RCC 7860 (cell line): ENCODE measurements at places on chromosomes 3 and 15.

- no peak for DNase-seq
Observed at GRCh38 chr15:77111789-77112188, 40.9 kb upstream of the TSPAN3 start.

DNA sequence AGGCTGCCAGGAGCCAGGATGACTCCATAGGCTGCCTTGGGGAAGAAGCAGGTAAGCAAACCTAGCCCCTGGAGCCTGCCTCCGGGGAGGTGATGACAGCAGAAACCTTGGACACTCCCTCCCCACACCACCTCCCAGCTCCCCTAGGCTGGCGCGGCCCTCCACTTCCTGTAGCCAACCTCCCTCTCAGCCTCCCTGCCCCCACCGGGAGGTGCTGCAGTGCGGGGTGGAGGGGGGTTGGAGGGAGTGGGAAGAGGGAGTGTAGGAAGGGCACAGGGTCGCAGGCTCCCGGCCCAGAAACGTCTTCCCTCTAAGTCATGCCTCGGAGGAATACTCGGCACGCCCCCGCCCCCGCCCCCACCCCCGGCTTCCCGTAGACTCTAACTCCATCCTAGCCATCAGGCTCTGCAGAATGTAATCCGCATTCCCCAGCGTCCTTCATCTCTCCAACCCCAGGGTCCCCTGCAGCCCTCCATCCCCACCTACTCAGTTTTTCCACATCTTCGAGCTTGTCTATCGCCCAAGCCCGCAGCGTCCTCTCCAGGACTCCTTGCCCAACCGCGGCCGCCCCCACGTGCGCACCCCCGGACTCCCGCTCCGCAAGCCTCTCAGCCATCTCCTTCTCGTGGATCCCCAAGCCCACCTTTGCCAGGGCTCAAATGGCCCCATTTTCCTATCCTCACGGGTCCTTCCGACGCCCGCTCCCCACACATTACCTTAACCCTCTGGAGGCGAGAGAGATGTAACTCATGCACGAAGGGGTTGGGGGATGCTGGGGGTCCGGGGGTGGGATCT, 528 bp downstream of the LPCAT4 start:
- peak; percentile 40 for DNase-seq

GRCh38 chr3:181719991-181720680, 8.4 kb downstream of the SOX2 start:
- DNase-seq = no peak

DNA sequence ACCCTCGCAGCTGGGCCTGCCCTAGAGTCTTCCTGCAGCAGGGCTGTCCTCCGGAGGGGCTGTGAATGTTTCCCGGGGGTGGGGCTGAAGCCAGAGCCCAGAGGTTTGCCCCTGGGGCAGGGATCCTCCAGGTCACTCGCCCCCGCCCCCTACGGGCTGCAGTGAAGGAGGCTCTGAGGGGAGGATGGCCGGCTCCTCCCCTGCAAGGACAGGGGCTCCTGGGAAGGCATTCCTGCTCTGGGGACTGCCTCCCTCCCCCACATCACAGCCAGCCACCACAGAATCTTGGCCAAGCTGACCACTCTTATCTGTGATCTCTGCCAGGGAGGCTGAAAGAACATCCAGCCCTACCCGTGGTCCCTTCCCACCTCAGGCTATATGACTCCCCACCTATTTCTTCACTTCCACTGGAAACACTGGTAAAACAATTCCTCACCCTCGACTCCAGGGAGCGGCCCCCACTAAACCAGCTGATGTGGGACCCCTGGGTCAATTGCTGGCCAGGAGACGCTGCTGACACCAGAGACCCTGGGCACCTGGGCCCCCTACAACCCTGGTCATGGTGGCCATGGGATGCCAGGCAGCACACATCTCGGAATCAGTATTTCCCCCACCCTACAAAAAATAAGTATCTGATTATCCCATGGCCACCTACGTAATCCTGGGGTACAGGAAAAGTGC, 66.0 kb downstream of the HMCES start:
- no peak for DNase-seq

- DNase-seq = no peak
Observed at GRCh38 chr3:115698851-115699591, 75.7 kb downstream of the GAP43 start.

DNA sequence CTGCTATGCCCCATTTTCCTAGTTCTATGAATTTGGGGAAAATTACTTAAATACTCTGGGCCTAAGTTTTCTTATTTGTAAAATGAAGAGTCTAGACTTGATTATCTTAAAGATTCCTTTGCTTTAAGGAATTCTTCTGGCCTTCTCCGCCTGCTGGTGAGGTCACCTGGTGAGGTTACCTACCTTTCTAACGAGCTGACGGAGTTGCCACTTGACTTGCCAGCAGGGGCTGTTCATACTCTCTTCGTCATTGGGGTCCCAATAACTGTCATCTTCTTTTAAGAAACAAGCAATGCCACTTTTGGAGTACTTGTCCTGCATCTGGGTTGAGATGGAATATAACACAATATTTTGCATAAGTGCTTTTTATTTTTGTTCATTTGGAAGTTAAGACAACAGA, 8.6 kb downstream of the TNFSF10 start:
- no peak for DNase-seq

DNA sequence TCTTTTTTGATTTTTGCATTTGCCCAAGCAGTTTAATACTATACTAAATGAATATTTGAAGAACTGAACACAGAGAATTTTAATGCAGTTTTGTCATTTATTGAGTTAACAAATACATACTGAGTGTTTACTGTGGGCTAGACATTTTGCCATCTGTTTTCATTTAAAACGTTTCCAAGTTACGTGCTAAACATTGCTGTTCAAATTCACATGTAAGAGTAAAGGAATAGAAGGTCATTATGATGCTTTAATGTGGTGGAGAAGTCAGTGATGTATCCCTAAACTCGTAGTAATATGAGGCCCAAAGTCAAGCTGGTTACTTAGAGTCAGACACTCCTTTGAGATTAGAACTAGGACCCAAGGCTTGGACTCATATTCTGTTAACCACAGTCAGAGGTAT, 49.4 kb downstream of the CRYBG3 start:
- DNase-seq = no peak

DNA sequence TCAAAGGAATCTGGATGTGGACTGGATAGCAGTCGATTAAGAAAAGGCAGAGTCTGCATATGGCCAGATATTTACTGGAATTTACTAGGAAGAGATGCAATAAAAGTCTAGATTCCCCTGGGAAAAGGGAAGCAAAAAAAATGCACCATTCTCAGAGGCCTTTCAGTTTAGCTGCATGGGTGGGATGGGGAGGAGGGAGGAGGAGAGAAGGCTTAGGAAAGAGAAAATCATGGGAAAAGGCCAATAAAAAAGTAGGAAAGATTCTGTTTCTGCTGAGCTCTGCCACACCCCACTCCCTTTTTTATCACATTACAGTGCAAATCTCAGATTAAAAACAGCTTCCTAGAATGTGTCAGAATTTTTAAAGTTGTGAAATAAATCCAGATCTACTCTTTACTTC, 103.6 kb downstream of the ADAMTS9 start:
- no peak for DNase-seq

- no peak for DNase-seq
Observed at GRCh38 chr3:51678641-51679040, 7.6 kb downstream of the TEX264 start.

GRCh38 chr3:165984589-165984988, 147.4 kb upstream of the BCHE start:
- no peak for DNase-seq

DNA sequence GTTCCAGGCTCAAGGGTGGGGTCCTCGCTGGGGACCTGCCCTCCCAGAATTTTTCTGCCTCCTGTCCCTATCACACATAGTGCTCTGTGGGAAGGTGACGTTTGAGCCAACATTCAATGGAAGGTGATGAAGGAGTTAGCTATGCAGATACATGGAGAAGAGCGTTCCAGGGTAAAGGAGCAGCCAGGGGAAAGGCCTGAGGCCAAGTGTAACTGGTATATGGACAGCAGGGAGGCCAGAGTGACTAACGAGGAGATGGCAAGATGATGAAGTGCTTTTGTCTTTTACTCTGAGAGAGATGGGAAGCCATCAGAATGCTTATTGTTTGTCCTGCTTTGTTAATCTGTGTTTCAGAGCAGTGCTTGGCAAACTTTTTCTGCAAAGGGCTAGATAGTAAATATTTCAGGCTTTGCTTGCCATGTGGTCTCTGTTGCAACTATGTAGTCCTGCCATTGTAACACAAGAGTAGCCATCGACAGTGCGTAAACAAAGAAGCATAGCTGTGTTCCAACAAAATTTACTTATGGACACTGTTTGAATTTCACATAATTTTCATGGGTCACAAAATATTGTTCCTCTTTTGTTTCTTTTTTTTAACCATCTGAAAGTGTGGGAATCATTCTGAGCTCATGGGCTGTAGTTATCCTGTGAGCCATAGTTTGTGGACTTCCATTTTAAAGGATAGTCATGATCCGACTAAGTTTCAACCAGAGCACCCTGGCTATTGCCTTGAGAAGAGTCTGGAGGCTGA, 25.8 kb upstream of the PIAS1 start:
- no peak for DNase-seq

- no peak for DNase-seq
Observed at GRCh38 chr3:35437381-35437780, 201.9 kb upstream of the ARPP21 start.

- no peak for DNase-seq
Observed at GRCh38 chr3:4508048-4508981, 15.2 kb downstream of the ITPR1 start.

DNA sequence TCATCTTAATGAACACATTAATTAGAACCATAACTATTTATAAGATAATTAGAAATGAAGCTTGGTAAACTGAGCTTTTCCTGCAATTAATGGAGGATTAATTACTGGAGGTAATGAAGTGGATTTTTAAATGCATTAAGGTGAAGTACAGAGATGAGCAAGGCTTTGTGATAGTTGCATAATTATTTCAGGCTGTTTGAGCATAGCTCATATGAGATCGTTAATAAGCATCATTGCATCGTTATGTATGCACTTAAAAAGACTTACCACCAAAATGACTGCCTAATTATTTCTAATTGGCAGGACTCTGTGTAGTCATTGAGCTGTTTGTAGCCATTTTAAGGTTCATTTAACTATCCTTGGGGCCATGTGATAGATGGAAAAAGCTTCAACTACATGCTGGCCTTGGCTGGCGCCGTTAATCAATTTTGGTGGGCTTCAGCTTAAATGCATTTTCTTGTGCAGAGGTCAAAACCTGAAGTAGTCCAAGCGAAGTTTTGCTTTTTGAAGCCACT, 55.3 kb downstream of the RSRC1 start:
- no peak for DNase-seq

GRCh38 chr15:50248994-50249582, 16.4 kb downstream of the HDC start:
- DNase-seq = no peak

DNA sequence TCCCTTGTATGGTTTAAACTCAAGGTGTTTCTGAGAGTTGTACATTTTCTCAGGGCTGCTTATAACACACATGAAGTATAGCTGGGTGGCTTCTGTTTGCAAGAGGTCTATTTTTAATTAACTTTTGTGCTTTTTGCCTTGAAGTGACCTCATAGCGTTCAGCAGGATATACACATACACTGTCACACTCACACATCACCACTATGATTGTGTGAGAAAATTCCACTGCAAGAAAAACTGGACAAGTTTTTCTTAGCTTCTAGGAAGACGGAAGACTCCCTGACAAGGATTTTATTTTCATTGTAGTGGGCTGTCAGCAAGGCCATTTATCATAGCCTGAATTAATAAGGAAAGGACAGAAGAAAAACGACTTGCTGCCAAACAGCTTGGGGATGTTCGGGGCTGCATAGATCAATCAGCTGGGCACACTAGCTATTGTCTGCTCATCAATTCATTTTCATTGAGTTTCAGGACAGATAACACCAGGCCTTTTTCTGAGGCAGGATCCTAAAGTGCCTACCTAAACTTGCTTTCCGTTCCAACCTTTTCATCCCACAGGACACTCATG, 192.8 kb upstream of the CRBN start:
- no peak for DNase-seq

DNA sequence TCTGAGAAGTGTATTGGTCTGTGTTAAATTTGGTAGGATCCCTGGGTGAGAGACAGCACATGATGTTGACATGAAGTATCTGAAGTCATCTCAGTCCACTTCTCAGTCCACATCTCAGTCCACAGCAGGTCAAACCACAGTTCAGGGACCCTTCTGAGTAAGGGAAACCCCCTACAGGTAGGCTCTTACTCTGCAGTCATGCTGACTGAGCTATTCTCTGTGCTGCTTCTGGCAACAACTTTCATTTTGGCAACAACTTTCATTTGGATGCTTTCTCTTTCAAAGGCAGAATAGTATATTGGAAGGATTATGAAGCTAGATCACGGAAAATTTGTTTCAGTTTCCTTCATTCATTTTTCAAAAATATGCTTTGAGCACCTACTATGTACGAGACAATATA, 178.2 kb upstream of the GOLIM4 start:
- no peak for DNase-seq

DNA sequence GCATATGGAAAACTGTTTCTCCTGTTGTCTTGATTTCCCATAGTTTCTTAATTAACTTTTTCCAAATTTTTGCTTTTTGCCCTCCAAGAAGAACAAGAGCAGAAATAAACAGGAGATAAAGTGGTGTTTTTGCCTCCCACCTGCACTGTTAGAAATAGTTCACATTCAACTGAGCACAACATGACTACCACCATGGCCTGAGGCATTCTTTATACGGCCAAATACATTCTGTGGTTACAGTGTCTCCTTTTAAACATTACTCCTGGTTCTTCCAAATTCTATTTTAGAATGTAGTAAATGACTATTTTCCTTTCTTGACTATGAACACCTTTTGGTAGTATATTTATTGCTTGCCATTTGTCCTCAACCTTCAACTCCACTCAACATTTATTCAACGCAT, 98.5 kb downstream of the LARS2 start:
- DNase-seq = no peak

GRCh38 chr15:66919421-66919820, 146.0 kb upstream of the SMAD3 start:
- no peak for DNase-seq

GRCh38 chr3:71998995-71999673, 214.2 kb upstream of the PROK2 start:
- DNase-seq = peak; percentile 58

DNA sequence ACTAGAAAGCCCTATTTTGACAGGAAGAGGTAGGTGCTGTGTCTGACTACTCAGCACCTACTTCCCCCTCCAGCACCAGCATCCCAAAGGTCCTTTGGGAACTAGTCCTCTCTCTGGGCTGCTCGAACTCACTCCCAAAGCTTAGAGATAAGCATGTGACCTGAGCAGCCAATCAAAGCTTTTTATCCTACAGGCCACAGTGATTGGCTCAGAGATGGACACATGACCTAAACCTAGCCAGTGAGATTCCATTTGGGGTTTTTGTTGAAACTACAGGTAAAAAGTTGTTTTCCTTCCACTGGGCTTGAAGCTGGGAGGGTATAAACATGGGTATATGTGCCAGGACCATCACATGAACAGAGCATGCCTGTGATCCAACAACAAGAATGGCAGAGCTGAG, 186.5 kb upstream of the PPP2R3A start:
- DNase-seq = no peak

DNA sequence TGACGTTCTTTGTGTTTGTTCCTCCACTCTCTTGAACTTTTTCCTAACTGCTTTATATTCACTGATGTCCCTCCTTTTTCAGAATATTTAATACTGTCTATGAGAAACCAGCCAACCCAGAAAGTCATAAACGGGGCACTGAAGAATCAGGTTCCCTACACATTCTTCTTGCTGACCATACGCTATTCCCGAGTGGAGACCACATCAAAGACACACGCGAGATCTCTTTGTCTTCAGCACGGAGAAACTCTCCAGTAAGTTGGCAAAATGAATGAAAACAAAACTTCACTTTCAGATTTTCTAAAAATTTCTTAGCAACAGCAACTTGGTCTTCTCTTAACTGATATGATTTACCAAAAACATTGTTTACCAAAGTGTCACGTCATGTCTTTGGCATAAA, 22.6 kb downstream of the FAM174B start:
- no peak for DNase-seq

- no peak for DNase-seq
Observed at GRCh38 chr3:181823716-181824115, 112.0 kb downstream of the SOX2 start.
